ENCODE measurements at places on chromosomes 16 and 17.

DNA sequence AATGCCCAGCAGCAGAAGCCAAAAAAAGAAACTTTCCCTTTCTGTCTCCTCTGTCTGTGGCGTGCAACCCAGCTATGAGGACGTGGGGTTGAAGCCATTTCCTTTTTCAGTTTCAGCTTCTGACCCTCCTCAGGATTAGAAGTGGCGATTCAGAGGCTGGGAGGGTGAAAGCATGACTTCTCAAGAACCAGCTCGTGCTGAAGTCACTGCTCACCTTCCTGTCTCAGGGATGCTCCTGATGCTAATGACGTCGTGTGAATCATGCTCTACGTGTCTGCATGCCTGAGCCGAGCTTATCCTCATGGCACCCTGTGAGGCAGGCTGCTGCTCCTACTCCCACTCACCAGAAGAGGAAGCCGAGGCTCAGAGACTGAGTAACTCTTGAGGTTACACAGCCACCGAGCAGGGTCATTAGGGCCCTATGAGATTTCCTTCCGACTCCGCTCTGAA lies 5.7 kb upstream of the LPO start:
- peak; percentile 16 for DNase-seq

- DNase-seq = no peak
Observed at GRCh38 chr17:62611728-62612127, 15.7 kb upstream of the MRC2 start.

GRCh38 chr16:53209877-53210276 lies 155.1 kb downstream of the CHD9 start:
- DNase-seq = no peak

DNA sequence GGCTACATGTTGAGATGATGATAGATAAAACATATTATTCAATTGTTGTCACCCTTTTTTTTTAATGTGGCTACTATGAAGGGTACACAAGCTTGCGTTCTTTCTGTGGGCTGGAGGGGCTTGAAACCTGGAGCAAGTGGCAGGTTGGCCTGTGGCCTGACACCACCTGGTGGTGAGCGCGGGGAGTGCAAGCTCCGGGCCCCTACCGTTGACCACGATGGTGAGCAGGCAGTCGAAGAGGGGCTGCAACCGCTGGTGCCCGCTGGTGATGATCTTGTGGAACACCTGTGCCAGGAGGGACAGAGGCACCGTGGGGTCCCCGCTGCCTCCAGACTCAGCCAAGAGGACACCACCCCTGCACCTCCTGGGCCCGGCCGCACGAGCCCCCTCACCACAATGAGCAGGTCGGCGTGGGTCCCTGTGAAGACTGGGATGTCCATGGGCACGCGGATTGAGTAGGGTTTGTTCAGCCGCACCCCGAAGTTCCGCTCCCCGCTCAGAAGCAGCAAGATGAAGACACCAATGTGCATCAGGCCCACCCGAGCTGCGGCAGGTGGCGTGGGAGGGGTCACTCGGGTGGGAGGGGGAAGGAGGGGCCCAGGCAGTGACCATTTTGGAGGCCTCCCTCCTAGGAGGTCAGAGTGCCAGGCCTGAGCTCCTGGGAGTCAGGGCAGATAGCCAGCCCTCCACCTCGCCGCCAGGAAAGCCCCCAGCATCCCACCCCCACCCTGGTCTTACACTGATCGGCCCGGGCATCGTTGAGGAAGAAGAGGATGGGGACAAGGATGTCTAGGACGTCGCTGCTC lies 14.4 kb downstream of the HID1 start:
- DNase-seq = peak; percentile 96

DNA sequence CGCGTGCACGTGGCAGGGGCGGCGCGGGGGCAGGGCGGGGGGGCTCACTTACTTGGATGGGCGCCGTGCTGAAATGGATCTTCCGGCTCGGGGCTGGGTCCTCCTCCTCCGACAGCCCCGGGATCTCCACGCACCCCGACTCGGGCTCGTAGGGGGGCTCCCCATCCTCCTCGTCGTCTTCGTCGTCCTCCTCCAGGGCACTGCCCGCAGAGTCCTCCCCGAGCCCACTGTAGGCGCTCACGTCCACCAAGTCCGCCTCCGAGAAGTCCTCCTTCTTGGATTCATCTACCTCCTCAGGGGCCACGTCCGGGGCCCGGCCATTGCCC lies 1.4 kb downstream of the PPP1R9B start:
- no peak for DNase-seq

GRCh38 chr16:71675380-71675779 lies 49.1 kb downstream of the PHLPP2 start:
- no peak for DNase-seq

DNA sequence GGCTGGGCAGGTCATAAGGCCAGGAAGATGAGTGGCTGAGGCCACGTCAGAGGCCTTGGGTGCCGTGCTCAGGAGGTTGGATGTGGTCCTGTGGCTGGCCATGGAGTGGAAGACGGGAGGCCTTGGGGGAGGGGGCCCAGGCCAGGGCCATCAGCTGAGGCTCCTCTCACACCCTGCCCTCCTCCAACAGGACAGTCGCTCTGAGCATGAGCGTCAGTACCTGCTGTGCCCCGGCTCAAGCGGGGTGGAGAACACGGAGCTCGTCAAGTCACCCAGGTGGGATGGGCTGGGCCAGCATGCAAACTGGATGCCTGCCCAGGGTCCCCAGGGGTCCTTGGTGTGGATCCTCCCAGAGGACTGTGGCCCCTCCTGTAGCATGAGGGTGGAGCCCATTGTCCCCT lies 19.2 kb downstream of the POLR3E start:
- no peak for DNase-seq

GRCh38 chr17:70190959-70191805 lies 21.9 kb downstream of the KCNJ2 start:
- no peak for DNase-seq

DNA sequence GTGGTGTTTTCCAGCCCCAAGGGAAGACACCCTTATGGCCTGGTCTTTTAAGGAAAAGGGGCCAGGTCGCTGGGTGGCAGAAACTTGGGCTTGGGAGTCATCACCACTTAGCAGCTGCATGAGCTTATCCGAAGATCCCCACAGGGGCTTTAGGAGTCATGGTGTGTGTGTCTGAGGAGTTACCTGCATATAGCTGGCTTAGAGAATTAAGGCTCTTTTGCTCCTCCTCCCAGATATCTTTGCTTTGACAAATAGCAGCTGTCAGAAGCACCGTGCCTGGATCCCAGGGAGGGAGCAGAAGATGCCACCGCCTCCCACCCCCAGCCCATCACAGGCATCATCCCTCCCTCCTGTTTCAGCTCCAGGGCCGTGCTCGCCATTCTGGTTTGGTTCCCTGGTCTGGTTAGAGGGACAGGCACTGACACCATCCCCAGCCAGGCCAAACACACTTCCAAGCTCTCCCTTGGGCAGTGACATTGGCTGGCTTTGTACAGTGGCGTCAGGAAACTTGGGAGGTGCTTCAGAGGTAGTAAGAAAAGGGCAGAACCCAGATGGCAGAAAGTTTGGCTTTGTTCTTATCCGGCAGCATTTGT lies 17.4 kb downstream of the LDHD start:
- DNase-seq = no peak

DNA sequence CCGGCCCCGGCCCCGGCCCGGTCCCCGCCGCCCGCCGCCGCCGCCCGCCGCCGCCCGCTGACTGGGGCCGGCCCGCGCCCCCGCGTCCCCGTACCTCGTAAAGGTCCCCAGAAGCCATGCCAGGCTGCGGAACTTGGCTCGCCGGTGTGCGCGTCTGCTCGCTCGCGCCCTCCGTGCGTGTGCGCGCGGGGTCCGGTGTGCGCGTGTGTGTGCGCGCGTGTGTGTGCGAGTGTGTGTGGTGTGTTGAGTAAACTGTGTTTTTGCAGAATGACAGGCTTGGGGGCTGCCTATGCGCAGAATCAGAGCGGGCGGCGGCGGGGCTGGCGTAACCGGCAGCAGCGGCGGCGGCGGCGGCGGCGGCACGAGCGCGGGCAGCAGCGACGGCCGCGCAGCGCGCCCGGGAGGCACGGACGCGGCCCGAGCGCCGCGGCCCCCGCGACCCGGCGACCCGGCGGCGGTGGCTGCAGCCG lies 307 bp downstream of the CDYL2 start:
- DNase-seq = peak; percentile 29

DNA sequence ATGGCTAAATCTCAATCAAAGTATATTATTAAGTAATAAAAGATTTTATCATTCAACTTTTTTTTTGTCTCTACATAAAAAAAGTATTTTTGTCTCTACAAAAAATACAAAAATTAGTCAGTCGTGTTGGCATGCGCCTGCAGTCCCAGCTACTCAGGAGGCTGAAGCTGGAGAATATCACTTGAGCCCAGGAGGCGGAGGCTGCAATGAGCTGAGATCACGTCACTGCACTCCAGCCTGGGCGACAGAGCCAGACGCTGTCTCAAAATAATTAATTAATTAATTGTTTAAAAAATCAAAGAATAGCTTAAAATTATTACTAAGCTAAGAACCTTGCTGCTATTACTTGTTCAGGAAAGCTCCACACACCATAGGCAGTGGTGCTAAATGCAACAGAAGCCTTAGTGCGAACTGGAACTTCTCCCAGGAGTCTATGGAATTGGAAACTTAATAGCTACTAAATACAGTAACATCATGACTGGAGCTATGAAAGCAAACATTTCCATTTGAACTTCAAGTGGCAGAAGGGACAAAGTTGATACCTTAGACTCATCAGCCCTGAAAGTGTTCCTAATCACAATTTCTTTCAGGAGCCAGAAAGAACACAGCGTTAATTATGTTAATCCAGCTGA lies 22.6 kb downstream of the ADCY9 start:
- no peak for DNase-seq

DNA sequence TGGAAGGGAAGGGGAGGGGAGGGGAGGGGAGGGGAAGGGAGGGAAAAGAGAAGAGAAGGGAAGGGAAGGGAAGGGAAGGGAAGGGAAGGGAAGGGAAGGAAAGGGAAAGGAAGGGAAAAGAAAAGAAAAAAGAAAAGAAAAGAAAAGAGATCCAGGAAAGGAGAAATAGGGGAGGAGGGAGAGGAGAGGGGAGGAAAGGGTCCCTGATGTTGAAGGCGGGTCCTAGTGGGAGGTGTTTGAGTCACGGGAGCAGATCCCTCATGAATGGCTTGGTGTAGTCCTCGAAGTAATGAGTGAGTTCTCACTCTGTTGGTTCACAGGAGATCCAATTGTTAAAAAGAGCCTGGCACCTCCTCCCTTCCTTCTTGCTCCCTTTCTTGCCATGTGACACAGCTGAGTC lies 6.9 kb upstream of the USP31 start:
- no peak for DNase-seq

DNA sequence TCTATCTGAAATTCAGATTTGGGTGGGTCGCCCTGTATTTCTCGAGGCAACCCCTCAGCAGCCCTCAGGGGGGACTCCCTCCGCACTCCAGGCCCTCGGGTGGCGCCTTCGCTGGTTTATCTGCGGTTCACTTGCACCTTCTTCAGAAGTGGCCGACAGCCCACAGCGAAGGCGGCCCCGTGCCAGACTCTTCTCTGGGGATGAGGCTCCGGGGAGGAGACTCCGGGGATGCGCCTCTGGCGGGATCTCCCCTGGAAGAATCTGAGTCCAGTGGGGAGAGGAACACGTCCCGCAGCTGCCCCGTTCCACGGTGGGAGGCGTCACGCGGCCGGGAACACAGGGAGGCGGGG lies 63.9 kb upstream of the DNAJA2 start:
- DNase-seq = peak; percentile 39

DNA sequence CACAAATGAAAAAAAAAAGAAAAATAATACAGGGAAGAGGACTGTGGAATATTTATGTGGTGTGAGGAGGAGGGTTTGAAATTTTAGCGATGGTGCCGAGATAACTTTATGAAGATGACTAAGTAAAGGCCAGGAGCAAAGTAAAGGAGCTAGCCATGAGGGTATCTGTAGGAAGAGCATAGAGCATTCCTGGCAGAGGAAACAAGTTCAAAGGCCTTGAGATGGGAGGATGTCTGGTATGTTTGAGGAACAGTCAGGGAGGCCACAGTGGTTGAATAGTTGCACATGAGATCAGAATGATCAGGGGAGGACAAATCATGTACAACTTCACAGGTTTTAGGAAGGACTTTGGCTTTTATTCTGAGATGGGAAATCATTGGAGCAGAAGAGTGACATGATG lies 4.2 kb downstream of the CYB5B start:
- no peak for DNase-seq

DNA sequence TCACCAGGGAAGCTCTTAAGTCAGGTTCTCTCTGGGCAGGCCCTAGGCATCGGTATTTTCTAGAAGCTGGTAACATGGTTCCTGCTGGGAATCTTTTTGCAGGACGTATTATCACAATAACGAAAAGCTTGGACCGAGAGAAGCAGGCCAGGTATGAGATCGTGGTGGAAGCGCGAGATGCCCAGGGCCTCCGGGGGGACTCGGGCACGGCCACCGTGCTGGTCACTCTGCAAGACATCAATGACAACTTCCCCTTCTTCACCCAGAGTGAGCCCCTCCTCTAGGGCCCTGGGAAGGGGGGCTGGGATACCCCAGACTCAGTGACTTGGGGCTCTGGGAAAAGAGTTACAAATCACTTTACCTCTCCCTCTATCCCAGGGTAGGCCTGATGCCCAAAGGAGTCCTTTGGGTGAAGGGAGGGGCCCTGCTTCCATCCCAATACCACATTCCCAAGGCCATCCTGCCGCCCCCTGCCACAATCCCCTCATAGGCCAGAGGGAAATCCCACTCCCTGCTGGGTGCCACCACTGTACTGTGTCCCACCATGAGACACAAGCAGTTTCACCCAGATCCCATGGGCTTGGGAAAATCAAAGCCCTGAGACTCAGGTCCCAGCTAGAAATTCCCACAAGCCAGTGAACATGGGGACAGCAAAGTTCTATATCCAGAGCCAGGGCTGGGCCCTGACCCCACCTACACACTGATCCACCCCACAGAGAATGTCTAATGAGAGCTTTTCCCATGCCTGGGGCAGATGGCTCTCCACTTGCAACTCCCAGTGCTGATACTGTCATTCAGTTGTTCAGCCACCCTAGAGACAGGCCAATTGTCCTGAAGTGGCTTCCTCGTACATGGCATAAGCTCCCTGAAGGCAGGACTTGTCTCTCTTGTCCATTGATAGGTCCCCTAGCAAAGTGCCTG lies 23.0 kb downstream of the CDH5 start:
- DNase-seq = no peak

DNA sequence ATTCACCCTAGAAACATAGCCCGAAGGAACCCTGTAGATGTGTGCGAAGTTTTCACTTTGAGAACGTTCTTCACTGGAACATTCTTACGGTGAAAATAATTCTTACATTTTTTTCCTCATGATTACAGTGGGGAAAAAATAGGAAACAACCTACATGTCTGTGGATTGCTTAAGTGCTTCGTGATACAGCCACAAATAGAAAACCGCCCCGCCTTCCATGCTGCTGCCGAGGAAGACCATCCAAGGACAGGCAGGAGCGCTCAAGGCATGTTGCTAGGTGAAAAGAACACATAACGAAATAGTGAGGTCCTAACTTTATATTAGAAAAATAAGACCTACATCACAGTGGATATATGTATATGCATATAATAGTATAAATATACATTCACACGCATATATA lies 78.8 kb downstream of the BMERB1 start:
- DNase-seq = no peak

GRCh38 chr16:12208341-12209035 lies 232.0 kb downstream of the SNX29 start:
- no peak for DNase-seq

DNA sequence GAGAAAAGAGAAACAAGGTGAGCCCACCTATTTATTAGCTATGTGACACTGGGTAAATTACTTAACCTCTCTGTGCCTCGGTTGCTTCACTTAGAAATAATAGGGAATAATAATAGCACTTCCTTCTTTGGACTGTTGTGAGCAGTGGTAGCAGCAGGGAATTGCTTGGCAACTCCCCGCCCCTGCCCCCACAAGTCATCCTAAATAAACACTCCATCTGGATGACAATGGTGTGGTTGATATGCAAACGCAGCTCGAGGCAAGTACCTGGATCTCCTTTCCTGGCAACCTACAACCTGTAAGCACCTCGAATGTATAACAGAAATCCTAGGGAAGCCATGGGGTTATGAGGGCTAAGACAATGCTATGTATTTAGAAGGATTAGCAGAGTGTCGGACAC lies 9.1 kb downstream of the TEKT3 start:
- peak; percentile 66 for DNase-seq

Measured in WTC11 (cell line).